ENCODE measurements at places on chromosomes 11 and 22.

- DNase-seq, result no peak
These were observed 640.2 kb upstream of the LUZP2 start for GRCh38 chr11:23856654-23857053.

GRCh38 chr11:2483426-2483825 lies 38.6 kb downstream of the KCNQ1 start:
- DNase-seq, result no peak

GRCh38 chr11:117820071-117820470 lies 4.5 kb downstream of the FXYD2 start:
- no peak for DNase-seq

DNA sequence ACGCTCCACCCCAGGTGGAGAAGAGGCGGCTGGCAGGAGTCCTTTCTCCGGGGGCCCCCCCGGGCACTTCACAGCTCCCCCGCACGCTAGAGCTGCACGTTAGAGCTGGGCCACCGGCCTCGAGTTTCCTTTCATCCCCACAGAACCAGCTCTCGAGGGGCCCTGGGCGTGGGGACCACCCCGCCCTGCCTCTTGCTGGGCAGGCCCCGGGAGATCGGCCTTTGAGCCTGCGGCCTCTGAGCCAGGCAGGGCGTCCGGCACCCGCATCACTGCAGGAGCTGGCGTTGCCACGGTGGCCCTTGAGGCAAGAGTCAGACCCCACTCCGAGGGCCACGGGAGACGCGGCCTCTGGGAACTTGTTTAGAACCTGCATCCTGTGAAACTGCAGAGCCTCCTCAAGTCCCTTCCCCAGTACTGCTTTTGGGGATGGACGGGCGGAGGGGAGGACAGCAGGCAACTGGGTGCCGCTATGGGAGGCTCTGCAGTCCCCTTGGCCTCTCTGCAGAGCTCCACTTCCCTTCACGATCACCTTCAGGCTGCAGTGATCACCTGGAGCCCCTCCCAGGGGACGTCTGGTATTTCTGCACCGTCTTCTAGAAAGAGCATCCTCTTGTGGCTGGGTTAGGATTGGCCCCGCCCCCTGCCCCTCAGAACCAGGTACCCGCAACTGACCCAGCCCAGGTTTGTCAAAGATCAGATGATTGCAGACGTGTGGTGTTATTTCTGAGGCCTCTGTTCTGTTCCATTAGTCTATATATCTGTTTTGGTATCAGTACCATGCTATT lies 13.9 kb upstream of the GAL start:
- DNase-seq, result no peak

DNA sequence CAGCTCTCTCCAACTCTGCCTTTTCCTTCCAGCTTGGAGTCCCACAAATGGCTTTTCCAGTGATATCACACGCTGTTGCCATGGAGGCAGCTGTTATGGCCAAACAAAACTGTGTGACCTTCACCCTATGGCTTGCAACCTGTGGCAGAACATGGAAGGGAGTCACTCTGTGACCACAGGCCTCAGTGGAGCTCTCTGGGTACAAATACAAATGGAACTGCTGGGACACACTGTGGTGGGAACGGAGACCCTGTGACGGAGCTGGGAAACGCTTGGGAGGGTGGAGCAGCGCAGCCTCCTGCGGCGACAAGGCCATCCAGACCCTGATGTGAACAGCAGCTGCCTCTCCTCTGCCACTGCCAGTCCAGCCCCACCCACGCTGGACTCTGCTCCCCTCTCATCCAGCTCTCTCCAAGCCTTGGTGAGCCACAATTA lies 162.5 kb downstream of the ETS1 start:
- DNase-seq, result no peak

- no peak for DNase-seq
These were observed 84.0 kb upstream of the RTL6 start for GRCh38 chr22:44582016-44582415.

DNA sequence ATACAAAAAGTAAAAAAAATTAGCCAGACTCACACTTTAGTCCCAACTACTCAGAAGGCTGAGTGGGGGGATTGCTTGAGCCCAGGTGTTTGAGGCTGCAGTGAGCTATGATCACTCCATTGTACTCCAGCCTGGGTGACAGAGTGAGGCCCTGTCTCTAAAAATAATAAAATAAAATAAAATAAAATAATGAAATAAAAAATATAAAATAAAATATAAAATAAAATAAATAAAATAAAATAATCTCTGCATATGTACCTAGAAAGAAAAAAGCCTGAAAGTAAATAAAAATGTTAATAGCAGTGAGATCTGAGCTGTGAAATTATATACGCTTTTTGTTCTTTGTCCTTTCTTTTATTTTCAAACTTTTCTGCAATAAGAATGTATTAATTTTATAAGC lies 17.1 kb upstream of the LRP5 start:
- no peak for DNase-seq

DNA sequence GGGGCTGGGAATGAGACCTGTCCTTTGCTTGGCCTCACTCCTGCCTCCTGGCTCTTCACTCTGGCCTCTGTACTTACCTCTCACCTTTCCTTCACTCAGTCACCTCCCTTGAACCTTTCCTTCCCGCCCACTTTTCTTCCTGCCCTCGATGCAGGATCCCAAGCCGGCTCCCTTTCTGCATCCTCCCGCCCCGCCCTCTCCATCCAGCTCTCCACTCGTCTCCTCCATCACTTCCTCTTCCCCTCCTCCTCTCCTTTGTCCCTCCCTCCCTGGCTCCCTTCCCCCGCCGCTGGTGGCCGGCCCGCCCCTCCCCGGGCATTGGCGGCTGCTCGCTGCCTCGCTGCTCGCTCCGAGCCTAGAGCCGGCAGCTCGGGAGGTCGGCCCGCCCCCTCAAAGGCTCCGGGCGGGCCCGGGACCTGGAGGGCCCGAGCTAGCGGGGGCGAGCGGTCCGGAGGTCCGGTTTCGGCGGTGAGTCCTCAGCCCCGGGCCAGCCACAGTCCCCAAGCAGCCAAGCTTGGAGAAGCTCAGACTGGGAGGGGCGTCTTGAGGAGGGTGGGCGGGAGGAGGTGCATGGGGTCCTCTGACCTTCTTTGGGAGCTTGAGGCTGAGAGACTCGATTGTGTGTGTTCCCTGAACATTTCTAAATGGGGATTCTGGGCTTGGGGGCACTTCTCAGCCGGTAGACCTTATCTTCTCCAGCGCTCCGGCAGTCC lies 13.8 kb downstream of the PHLDB1 start:
- DNase-seq, result peak; percentile 78

All from suppressor macrophage (primary cell).